ENCODE measurements at places on chromosomes 7 and 10. TPM values are rescaled to one million over a fixed set of nuclear protein-coding genes. Genes with fewer than 3 reads are reported as not detected.

FAM237B gene
- not detected for total RNA-seq

CPA2 gene
- not detected for total RNA-seq

IL2RA gene
- total RNA-seq: not detected

NME8 gene
- total RNA-seq: not detected

NEUROD6 gene
- not detected for total RNA-seq

CYP2W1 gene
- total RNA-seq: not detected

LIPJ gene
- total RNA-seq: 0.12 TPM

AKR1C2 gene
- total RNA-seq: 458 TPM

DGKI gene
- total RNA-seq: 0.06 TPM

CD36 gene
- 25.7 TPM for total RNA-seq

OR2A1 gene
- total RNA-seq: not detected

CYP3A7 gene
- total RNA-seq: 428 TPM

NEURL1 gene
- total RNA-seq: 0.25 TPM

CLCN1 gene
- not detected for total RNA-seq

CPA1 gene
- not detected for total RNA-seq

DNA sequence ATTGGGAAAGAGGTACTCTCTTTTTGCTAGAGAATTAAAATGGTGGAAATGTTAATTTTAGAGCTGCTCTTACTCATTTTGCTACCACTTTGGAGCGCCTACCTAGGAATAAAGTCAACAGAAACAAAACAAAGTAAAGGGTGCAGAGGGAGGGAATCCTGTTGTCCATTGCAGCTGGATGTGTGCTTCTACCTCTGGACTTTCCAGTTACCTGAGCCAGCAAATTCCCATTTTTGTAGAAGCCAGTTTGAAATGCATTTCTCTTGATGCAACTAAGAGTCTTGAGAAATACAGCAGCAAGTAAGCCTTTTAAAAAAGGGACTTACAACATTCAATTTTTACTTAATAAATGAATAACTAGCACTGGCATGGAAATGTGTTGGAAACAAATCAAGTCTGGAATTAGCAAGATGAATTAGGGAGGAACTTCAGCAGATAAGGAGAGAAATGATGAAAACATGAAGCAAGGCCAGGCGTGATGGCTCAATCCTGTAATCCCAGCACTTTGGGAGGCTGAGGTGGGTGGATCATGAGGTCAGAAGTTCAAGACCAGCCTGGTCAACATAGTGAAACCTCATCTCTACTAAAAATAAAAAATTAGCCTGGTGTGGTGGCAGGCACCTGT lies 113.5 kb upstream of the CTTNBP2 start:
- no peaks in the 10 kb centered on the region for H3K36me3 ChIP-seq
- no peaks in the 10 kb centered on the region for H3K27me3 ChIP-seq
- no peak for DNase-seq
- peak overlapping the region; percentile 22 for H3K27ac ChIP-seq

GRCh38 chr10:6406220-6407033 lies 173.6 kb downstream of the PRKCQ start:
- no peaks in the 10 kb centered on the region for H3K36me3 ChIP-seq
- H3K27ac ChIP-seq: no peak overlapping the region
- H3K27me3 ChIP-seq: no peaks in the 10 kb centered on the region

GRCh38 chr7:71132377-71133231 lies 660 bp downstream of the GALNT17 start:
- H3K36me3 ChIP-seq: no peaks in the 10 kb centered on the region
- no peaks in the 10 kb centered on the region for H3K27me3 ChIP-seq
- H3K27ac ChIP-seq: no peak overlapping the region

GRCh38 chr7:134854816-134855215 lies 75.4 kb downstream of the CALD1 start:
- no peaks in the 10 kb centered on the region for H3K27me3 ChIP-seq
- no peak overlapping the region for H3K4me3 ChIP-seq
- DNase-seq: no peak

DNA sequence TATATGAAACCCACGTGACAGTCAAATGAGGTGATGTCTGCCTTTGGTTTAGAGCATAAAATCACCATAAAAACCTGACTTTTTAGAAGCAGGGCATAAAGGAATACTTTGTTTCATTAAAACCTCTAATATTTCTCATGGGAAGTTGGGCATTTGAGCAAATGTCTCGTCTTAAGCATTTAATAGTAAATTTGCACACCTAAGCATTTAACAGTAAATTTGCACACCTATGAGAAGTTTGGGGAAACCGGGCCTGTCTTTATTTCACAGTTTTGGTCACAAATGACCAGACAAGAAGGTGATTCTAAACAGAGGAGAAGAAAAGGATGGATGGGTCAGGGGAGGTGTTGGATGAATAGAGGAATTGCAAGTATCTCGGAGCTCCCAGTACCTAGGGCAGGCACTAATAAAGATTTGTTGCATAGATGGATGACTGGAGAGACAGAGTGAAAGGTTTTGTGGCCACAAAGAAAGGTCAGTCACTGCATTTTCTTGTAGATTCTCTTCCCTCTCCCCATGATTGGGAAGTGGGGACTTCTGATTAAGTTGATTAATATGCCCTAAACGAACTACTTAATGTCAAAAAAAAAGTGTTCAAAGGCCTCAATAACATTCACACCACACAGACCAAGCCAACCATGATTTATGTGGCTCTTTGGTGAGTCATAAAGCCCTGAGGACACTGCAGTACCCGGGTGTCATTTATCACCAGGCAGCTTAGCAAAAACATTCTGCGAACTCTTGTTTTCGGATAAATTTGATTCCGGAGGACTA lies 158.2 kb downstream of the SPAG6 start:
- H3K27me3 ChIP-seq: no peaks in the 10 kb centered on the region
- no peak for DNase-seq
- no peaks in the 10 kb centered on the region for H3K4me1 ChIP-seq
- H3K27ac ChIP-seq: no peak overlapping the region
- H3K36me3 ChIP-seq: no peaks in the 10 kb centered on the region

DNA sequence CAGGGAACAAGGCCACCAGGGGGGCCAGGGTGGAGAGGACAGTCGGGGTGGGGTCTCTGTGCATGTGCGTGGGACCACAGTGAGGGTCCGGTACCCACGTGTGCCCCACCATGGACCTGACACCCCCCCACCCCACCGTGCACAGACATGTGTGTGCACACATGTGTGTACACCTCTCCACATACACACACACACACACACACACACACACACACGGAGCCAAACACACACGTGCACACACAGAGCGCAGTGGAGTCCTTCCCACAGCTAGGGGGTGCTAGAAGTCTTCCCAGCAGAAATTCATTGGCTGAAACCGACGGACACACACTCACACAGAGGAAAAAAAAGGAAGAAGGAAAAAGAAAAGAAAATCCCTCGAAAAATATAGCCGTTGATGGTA lies 42.8 kb upstream of the GNA12 start:
- no peaks in the 10 kb centered on the region for H3K36me3 ChIP-seq
- H3K27me3 ChIP-seq: no peaks in the 10 kb centered on the region
- DNase-seq: no peak

DNA sequence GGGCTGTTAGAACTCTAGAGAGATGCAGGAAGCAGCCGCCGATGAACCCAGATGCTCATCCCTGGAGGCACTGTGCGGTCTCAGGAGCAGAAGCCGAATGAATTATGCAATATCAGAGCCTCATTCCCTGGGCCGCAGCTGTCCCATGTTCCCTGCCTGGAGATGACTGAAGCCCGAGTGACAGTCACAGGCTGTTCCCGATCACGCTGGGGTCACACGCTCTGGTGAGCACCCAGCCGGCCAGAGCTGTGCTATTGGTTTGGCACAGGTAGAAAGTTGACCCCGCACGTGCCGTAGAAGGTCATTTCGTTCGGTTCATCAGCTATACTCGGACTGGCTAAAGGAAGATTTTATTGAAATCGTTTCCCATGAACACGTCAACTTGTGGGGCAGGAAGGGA lies 140.5 kb upstream of the SH2B2 start:
- H3K36me3 ChIP-seq: no peaks in the 10 kb centered on the region
- no peak for DNase-seq
- H3K4me1 ChIP-seq: no peaks in the 10 kb centered on the region
- no peak overlapping the region for H3K27ac ChIP-seq
- no peaks in the 10 kb centered on the region for H3K27me3 ChIP-seq

DNA sequence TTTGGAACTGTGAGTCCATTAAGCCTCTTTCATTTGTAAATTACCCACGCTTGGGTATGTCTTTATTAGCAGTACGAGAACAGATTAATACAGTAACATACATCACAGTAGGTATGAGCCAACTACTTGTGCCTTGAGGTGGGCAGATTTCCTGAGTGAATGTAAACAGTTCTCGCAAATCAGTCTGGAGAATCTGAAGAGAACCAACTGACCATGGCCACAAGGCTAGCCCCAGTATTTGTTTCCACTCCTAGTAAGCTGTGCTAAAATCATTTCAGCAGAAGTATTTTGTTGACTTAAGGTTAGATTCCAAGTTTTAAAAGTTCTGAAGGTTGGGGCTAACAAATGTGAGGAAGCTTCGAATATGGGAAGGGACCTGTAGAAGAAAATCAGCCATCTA lies 82.9 kb downstream of the NOD1 start:
- no peak overlapping the region for H3K4me3 ChIP-seq
- H3K27me3 ChIP-seq: no peaks in the 10 kb centered on the region
- no peaks in the 10 kb centered on the region for H3K4me1 ChIP-seq

DNA sequence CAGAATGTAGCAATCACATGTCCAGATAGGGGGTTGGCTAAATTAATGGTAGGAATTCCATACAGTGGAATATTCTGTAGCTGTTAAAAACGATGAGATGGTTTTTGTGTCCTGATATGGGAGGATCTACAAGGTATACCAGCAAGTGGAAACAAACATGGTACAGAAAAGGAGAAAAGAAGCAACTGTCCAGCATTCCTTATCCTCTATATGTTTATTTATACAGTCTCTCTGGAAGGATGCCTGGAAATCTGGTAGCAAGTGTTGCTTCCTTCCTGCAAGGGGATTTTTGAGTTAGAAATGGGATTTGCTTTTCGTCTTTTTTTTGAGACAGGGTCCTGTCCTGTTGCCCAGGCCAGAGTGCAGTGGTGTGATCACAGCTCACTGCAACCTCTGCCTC lies 19.3 kb downstream of the IL15RA start:
- no peaks in the 10 kb centered on the region for H3K4me1 ChIP-seq
- peaks cover 8% of the 10 kb centered on the region for H3K36me3 ChIP-seq
- no peaks in the 10 kb centered on the region for H3K27me3 ChIP-seq

DNA sequence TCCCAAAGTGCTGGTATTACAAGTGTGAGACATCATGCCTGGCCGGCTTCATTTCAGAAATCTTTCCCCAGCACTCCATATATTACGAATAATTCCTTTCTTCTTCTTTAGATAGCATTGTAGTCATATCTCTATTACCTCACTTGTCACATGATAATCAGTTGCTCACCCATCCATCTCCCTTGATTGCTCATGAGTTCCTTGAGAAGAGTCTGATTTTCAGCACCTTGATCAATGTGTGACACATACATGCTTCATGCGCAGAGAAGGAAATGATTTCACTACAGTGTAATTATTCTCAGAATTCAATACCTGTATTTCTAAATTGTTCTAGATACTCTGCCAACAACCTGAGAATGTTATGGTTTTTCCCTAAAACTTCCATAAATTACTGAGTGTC lies 26.7 kb upstream of the GGCT start:
- no peaks in the 10 kb centered on the region for H3K27me3 ChIP-seq
- H3K4me3 ChIP-seq: no peak overlapping the region
- no peaks in the 10 kb centered on the region for H3K36me3 ChIP-seq
- DNase-seq: no peak
- H3K27ac ChIP-seq: no peak overlapping the region

DNA sequence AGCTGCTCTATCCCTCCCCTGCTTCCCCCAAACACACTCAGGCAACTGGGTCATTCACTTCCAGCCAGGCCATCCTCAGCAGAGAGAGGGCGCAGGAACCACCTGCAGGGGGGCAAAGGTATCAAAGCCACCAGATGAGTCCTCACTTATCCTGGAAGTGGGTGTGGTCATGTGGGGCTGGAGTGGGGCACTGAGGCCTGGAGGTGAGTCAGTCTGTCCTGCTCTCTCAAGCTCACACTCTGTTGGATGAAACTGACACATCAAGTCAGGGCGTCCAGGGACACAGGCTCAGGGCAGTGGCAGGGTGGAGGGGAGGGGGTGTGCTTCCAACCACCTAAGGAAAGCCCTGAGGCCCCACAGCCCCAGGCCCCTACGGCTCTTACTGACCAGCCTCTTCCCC lies 8.0 kb upstream of the ELFN1 start:
- no peak overlapping the region for H3K27ac ChIP-seq
- no peaks in the 10 kb centered on the region for H3K36me3 ChIP-seq
- H3K27me3 ChIP-seq: no peaks in the 10 kb centered on the region

GRCh38 chr10:120473593-120473992 lies 16.6 kb downstream of the PLPP4 start:
- H3K4me1 ChIP-seq: no peaks in the 10 kb centered on the region
- H3K27ac ChIP-seq: no peak overlapping the region
- H3K4me3 ChIP-seq: no peak overlapping the region
- no peaks in the 10 kb centered on the region for H3K36me3 ChIP-seq
- H3K27me3 ChIP-seq: no peaks in the 10 kb centered on the region
